T-helper 2 cell (primary cell): ENCODE measurements at places on chromosomes 16 and 17.

GRCh38 chr16:20612551-20613480, 36.6 kb upstream of the ACSM2B start:
- no peak for DNase-seq

DNA sequence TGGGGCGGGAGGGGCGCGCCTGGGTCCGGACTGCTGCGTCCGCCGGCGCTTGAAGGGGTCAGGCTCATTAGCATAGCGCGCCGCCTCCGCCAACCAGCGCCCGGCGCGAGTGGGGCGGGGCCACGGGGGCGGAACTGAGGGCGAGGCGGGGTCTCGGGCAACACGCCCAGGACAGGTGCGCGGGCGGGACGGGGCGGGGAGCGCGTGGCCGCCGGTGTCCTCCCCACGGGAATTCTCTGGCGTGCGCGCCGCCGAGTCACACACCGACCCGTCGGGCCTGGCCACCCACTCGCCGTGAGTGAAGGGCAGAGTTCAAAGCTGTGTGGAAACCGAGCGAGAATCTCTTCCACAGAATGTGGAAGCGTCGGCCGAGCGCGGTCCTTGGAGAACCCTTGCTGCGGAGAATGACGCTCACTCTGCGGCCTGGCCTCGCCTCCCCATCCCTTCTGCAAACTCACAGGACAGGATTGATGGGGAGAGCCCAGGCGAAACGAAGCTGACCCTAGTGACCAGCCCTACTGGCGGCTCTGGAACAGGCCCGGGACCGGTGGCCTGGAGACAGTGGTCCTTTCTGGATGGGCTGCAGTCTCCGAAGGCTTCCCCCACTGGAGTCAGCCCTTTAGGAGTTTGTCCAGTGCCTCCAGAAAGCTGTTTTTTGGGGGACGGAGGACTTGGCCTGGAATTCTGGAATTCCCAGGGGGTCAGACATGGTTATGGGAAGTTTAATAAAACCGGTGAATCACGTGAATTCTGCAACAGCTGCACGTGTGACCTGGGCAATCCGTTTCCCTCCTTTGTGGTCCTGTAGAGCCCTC, at the start of gene SNAI3:
Gene SNAI3 (minus strand): TSS at position 69 of the 815 bp plus-strand sequence. CDS start 101 bp downstream, outside the sequence.
- DNase-seq = peak; percentile 80

DNA sequence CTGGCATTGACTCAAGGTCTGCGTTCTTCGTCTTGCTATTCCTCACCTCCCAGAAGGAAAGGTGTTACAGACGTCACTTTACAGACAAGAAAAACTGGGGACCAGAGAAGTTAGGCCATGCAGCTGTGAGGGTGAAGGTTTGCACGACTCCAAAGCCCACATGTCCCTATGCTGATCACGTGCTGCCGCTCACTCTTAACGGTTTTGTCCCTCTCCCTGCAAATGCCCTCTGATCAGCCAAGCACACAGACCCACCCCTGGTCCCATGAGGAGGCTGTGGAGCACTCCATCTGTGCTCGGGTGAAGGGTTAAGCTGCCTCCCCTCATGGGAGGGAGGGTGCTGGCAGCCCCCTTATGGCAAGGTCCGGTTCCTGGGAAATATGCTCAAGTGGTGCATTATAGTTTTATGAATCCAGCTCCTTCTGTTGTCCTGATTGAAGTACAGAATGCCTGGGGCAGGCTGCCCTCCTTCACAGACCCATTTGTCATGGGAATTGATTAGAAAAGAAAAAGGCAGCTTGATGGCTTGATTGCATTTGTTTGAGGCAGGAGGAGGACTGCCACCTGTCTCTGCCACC, 18.8 kb downstream of the CCDC182 start:
- no peak for DNase-seq

DNA sequence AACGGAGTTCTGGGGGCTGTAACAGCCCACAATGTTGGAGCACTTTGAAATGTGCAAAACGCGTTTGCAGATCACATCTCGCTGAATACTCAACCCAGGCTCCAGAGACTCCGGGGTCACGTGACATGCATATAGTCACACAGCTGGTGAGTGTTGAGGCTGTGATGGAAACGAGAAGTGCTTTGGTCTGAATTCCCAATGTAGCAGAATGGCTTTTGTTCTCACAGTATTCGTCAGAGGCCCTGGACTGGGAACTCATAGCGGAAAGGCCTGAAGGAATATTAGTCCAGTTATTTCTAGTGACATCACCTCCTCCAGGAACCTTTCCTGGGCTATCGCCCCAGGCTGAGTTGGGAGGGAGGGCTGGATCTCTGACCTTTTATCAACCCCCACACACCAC, 95.8 kb upstream of the CRHR1 start:
- DNase-seq = no peak

GRCh38 chr16:65176603-65177002, 54.7 kb upstream of the CDH11 start:
- DNase-seq = no peak

DNA sequence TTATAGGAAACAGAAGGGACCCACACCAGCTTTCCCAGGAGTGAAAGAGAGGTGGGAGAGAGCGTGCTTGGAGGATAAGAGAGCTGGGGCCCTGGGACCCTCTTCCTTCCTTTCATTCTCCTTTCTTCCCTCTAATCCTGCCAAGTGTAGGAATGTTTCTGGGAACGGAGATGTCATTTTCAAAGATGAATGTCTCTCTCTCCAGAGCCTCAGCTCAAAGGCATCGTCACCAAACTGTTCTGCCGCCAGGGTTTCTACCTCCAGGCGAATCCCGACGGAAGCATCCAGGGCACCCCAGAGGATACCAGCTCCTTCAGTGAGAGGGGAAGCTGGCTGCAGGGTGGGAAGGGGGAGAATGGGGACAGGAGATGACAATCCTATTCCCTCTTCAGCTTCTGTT, 2.0 kb downstream of the FGF11 start:
- no peak for DNase-seq

DNA sequence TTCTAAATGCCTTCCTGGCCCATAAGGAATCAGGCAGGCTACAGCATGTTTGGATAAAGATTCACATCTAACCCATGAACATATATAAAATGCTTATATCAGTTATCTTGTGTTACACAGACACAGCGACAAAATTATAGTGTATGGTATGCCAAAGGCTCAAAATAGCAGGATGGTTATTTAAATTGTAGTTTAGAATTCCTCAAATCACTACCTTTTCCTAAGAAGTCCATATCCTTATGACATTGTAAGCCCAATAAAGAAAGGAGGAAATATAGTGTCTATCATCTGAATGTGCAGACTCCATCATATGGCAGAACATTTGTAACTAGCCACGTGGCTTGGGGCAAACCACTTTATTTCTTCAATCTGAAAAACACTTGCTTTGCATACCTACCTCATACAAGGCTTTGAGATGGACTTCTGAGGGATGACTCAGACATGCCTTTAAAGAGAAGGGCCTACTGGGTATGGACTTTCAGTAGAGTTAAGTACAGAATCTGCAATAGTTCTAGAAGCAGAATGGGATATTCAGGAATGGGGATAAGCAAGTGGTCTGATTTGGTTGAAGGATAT, 12.1 kb upstream of the DHX8 start:
- no peak for DNase-seq
